ENCODE measurements at places on chromosomes 13 and 19.

- no peak for DNase-seq
These were observed 1238.9 kb upstream of the MIR17HG start for GRCh38 chr13:90108547-90108946.

- no peak for DNase-seq
These were observed 221.7 kb downstream of the COG6 start for GRCh38 chr13:39877134-39877533.

DNA sequence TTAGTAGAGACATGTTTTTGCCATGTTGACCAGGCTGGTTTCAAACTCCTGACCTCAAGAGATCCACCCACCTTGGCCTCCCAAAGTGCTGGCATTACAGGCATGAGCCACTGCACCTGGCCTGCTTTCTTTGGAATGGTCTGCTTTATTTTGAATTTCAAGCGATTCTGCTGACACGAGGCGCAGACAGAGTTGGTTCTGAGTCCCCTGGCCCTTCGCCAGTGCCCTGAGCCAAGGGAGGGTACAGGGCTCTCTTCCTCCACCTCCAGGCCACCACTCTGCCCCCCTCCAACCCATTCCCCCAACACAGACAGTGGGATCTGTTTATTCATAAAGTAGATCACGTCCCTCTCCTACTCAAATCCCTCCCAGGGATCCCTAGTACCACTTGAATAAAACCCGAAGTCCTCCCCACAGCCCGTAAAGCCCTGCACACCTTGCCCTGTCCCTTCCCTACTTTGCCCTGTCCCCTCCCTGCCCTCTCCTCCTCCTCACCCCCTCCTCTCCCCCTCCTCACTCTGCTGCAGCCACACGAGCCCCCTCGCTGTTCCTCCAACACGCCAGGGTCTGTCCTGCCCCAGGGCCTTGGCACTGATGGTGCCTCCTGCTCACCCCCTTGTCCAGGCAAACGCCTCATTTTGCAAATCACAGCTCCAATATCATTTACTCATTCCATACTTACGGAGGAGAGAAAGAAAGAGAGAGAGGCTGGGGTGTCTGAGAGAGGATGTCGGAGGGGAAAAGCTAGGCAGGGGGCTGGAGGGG is 22.4 kb downstream of the ZNRF4 start:
- DNase-seq: no peak

DNA sequence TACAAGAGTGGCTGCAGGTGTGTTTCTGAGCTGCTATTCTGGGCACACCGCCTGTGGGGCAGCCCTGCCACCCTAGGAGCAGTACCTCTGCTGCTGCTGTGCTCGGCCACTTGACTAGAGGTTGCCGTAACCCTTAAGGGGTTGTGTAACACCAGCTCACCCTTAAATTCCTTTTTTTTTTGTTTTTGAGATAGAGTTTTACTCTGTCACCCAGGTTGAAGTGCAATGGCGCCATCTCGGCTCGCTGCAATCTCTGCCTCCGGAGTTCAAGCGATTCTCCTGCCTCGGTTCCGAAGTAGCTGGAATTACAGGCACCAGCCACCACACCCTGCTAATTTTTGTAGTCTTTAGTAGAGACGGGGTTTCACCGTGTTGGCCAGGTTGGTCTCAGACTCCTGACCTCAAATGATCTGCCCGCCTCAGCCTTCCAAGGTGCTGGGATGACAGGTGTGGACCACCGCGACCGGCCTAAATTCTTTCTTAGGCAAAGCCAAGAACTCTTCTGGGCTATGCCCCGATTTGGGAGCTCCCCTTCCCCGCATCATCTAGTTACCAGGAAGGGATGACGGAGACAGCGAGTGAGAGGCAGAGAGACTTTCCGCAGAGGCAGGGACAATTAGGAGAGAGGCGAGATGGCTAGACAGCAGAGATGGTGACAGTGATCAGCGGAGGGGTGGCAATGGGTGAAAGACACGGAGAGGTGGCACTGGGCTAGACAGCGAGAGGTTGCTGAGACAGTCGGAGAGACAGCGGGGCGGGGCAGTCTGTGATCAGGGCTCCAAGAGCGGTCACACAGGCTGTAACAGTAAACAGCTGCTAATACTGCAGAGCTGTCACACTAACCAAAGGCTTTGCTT is 4.4 kb upstream of the LILRA5 start:
- no peak for DNase-seq

DNA sequence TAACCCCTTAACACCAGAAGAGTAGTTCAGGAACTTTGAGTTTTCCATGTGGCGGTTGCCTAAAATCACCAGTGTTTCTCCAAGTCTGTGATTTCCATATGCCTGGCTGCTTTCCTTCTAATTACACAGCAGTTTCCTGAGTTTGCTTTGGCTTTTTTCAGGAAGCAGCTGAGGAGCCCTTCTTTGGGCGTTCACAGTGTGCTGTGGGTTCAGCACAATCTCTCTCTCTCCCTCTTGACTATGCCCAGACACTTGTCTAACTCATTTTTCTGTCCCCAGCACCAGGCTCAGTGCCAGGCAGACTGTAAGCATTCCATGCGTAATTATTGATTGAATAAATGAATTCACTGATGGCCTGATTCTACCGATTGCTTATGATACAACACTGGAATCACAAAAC is 19.7 kb downstream of the SCEL start:
- no peak for DNase-seq

Measured in cortex of kidney (tissue), 1 donor.